Fibroblast of the aortic adventitia (primary cell): ENCODE measurements at places on chromosomes 5 and 9. TPM values are rescaled to one million over a fixed set of nuclear protein-coding genes. Genes with fewer than 3 reads are reported as not detected.
A peak's percentile ranks its signal among the peaks of the same experiment; 100 is the strongest.

DNA sequence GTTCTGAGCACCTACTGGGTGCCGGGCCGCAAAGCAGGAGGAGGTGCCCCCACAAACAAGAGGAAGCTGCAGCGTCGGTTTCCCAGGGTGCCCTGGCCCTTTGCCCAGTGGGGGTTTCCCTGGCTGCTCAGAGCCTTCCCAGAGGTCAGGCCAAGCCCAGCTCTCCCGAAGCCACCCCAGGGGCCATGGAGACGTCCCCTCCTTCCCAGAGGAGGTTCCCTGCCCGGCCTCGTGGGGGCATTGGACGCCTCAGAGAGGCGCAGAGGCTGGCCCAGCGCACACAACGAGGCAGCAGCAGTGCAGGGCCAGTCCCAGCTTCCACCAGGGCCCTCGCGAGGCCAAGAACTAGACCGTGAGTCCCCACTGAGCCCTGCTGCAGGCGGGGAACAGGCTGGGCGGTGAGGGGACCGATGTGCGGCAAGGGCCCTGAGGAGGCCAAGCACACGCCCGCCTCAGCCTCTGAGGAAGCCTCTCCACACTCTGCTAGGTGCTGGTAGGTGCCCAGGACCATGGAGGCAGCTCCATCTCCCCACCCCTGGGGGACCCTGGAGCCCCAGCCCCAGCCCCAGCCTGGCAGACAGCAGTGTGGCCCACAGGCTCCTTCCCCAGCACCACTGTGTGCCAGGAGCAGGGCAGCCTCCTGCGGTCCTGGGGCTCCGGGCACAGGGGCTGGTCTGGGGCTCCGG, 7.0 kb downstream of the DIPK1B start:
- no peak for DNase-seq

The GABRA6 gene
- total RNA-seq = not detected in 2 replicates

DNA sequence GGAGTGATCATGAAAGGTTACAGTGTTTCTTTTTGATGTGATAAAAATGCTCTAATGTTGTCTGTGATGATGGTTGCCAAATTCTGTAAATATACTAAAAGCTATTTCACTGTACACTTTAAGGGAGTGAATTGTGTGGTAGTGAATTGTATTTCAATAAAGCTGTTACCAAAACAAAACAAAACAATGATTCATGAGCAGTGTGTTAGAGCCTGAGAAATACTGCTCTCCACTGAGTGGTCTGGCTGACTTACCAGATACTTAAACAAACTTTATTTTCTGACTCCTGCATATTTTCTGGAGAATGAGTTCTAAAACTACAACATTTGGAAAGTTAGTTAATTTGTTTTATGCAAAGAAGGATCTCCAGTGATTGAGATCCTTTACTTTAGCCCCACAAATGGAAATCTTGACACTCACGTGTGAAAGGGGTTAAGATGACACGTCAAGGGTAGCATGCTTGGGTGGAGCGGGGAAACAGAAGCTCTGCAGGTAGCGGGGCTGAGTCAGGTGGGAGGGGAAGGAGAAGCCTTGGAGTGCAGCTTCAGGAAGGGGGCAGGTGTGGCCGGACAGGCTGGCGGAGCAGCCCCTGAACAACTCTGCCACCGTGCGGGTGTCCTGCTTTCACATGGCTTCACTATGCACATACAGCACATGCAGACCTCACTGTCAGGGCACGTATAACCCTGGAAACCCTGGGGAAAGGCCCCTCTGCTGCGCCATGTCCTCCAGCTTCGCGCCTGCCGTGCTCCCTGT, 256.7 kb downstream of the IRX1 start:
- DNase-seq = no peak

DNA sequence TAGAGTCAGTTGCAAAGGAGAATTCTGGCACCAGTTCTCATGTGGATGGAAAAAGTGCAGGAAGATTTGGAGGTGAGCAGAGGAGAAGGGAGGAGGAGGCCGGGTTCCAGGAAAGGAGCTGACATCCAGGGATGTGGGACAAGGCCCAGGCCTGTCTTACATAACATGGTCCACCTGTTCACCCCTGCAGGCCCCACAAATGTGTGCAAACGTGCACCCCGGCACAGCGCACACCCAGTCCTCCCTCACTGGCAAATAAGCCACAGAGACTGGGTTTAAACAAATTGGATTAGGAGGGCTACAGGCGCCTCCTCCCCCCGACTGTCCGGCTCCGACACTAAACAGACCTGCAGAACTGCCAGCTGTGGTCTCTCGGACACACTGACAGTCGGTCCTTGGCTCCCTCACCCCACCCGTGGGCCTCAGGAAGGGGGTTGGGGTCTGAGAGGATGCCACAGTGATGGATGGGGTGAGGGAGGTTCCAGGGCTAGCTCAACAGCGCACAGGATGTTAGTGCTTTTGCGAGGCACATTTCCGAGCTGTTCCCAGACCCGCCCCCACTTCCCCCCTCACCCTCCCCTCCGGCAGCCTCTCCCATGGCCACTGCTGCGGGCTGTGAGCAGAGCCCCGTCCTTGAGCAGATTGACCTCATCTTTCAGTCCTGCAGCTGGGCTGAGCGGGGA, 43.4 kb upstream of the IL17B start:
- DNase-seq = peak; percentile 82

GRCh38 chr9:95512709-95513095, 4.1 kb downstream of the PTCH1 start:
- DNase-seq = no peak

- peak; percentile 33 for DNase-seq
Measured at GRCh38 chr9:91771864-91772263, 178.2 kb downstream of the ROR2 start.

The IL5 gene
- total RNA-seq = not detected in 2 replicates

GRCh38 chr9:113649054-113649453, 185.5 kb downstream of the RGS3 start:
- DNase-seq = no peak

DNA sequence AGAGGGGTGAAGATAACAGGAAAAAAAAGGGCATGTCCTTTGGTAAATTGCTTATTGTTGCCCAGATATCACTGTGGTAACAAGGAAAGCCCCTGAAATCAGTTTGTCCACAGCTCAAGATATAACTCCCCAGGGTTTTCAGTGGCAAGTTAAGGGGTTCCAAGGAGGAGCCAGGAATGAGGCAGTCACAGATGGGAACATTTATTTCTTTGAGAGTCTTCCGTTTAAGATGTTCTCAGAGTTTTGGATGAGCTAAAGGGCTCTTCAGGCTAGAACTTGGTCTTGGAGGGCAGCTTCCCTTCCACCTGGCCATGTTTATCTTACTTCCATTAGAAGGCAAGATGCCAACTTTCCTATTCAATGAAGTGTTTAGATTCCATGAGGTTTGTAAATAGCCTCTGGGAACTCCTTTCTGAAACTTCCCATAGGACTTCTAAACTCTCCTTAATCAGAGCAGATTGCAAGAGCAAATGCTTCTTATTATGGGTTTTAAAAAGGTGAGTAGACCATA, 277.6 kb upstream of the TNC start:
- DNase-seq = peak; percentile 8

DNA sequence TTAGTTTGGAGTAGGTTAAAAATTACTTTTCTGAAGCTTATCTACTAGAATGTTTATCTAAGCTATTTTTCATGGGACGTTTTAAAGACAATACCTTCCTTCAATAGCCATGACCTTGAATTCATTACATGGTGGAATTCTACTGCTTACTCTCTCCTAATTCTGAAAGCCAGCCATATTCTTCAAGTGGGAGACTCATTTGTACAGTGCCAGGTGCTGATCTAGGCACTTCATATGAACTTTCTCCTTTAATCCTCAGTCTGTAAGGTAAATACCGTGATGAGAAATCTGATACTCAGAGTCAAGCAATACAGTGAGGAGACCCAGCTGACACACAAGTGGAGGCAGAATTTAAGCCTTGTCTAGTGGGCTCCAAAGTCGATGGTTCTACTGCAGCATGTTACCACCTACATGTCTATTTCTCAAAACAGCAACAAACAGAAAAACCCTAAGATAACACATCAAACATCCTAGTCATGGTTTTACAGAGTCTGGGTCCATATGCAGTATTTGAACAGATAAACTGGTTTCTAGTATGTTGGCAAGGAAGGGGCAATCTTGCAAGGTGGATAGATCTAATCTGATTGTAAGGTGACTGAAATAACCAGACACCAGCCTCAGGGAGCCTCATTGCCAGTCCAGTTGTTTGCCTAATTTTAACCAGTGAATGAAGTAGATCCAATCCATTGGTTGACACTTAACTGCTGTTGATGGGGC, 243.7 kb downstream of the PIK3R1 start:
- DNase-seq = no peak

The FAM151B gene
- 6.8 and 11.2 TPM in 2 replicates for total RNA-seq

DNA sequence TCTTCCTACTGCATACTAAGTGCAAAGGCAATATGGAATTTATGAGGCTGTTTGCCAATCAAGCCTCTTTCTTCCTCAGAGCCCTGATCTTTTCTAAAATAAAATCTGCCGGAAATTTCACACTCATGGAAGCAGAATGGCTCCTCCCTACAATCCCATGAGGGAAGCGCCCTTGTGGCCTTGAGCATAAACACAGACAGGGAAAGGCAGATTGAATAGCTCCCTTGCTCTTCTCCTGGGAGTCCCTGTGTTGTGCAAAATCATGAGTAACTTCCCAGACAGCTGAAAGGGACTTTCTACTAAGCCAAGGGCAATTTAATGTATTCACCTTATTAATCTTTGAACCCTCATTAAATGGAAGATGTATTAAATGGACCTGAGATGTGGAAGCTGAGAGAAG, 226.1 kb upstream of the PIK3R1 start:
- peak; percentile 61 for DNase-seq

The SAXO1 gene
- 0.08 and 0.18 TPM in 2 replicates for total RNA-seq

DNA sequence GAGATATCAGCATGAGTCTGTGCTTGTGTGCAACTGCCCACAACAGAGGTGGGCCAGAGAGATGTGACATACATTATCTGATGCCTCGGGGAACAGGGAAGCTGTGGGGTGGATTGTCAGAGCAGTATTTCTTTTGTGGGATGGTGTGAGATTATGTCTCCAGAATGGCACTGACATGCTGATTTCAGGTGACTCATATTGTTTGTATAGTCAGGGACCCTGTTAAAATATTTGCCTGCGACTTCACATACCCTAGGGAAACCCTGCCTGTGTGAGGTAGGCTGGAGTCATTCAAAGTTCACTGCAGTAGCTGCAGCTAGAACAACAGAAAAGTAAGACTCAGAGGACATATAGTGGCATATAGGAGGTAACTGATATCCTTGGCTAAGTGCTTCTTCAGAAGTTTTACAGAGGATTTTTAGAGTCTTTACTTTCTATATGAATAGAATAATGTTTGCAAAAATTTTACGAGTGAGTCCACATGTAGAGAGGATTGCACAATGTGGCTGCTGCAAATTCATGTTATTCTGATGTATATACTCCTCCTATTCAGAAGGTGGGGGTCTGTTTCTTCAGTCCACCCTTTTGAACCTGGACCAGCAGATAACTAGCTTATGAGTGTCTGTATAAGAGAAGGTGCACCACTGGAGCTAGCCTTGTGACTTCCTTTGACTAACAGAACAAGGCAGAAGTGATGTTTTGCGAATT, 89.3 kb downstream of the MACIR start:
- DNase-seq = no peak
